Fibroblast of the aortic adventitia (primary cell): ENCODE measurements at places on chromosomes 11 and 22. TPM values are rescaled to one million over a fixed set of nuclear protein-coding genes. Genes with fewer than 3 reads are reported as not detected.

Gene PACS1
- total RNA-seq: 18.6 and 31.5 TPM in 2 replicates

Gene NCAM1
- 3.0 and 23.6 TPM in 2 replicates for total RNA-seq

DNA sequence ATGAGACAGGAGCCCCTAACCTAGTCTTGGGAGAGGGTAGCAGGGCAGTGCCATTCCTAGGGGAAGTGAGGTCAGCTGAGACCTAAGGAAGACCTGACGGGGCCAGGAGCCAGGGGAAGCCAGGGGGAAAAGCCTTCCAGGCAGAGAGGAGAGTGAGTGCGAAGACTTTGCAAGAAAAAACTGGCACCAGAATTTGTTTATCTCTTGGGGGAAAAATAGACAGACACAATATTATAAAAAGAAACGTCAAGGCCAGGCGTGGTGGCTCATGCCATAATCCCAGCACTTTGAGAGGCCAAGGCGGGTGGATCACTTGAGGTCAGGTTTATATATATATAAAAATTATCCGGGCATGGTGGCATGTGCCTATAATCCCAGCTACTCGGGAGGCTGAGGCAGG is 26.9 kb upstream of the TESMIN start:
- DNase-seq: no peak

- DNase-seq: peak; percentile 18
Observed at GRCh38 chr22:37420686-37421467, 6.4 kb downstream of the ELFN2 start.

- peak; percentile 61 for DNase-seq
Observed at GRCh38 chr11:72789493-72790131, 4.2 kb downstream of the STARD10 start.

Gene LINC01488
- not detected in 2 replicates for total RNA-seq

DNA sequence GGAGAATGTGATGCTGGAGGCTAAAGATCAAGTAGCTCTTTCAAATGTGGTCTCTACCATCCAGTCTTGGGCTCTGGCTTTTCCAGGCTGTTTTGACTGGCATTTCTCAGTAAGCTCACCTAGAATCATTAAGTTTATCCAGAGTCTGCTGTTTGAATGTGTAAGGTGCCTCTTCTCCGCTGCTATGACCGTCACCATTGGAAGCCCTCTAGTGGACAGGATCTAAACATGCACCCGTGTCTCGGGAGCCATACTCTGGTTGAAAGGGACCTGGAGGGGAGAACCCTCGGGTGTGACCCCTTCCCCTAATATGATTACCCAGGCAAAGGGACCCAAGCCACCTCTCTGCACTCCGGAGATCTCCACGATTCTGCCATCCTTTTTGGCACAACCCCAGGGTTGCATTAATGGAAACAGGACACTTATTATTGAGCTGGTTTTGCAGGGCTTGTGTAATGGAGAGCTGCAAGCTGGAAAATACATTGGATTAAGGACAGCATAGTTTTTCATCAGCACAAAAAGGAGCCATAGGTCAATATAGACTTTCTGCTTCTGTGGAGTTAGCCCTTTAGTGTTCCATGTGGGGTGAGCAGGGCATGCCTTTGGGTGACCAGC is 191.0 kb upstream of the LARGE1 start:
- DNase-seq: peak; percentile 6

Gene ACRV1
- not detected in 2 replicates for total RNA-seq

DNA sequence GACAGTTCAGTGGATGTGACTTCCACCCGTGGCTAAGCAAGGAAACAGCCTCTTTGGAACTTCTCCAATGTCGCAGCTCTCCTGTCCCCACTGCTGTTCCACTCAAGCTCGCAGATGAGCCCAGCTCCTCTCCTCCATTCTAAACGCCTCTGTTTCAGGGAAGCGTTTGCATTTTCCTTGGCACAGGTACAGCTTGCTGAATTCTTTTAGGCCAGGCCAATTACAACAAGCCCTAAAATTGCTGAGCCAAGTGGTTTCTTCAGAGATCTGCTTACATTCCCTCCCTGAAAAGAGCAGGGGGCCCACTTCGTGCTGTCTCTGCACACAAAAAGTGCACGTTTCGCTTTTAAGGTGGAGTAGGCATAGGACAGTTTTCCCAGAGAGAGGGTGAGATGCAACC is 91.5 kb upstream of the BLID start:
- peak; percentile 96 for DNase-seq

DNA sequence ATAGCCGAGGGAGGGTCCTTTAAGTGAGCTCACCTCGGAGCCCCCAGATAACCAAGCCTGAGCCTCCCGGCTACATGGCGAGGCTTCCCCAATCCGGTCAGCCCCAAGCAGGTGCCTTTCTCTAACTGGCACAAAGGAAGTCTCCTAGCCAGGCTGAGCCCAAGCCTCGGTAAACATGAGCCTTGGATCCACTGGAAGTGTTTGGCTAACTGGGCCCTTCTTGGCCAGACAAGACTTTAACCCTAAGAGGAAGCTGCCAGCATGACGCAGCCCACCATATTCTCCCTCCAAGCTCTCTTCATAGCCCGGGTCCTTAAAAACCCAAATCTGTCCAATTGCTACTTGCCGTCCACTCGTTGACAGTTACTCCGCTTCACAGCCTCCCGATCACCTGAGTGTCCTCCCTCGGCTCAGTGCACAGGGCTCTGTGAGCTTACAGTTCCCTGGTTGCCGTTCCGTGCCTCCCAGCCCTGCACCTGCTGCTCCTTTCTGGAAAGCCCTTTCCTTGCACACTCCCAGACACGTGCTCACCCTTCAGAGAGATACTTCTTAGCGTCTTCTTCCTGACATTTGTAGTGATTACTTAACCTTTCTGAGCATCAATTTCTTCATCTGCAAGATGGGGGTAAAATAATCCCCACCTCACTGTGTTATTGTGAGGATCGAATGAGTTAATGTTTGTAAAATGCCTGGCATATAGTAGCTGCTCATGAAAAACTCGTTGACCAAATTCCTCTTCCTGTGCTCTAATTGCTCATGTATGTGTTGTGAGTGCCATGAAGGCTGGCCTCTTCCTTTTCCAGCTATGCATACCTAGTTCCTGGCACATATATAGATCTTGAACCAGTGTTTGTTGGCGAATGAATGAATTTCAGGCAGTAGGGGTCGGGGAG is 25.6 kb downstream of the TXN2 start:
- DNase-seq: no peak

DNA sequence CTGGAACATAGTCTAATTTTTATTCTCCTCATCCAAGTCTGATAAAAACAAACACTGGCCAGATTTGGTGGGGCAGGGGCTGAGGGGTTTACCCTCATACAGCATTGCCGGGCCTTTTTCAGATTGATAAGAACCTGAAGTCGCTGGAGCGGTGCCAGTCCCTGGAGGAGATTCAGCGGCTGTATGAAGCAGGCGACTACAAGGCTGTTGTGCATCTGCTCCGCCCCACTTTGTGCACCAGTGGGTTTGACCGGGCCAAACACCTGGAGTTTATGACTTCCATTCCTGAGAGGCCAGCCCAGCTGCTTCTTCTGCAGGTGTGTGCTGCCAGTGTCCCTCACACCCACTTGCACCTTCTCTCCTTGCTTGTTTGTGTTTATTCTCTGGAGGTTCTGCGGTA is 55.8 kb downstream of the CABIN1 start:
- no peak for DNase-seq

DNA sequence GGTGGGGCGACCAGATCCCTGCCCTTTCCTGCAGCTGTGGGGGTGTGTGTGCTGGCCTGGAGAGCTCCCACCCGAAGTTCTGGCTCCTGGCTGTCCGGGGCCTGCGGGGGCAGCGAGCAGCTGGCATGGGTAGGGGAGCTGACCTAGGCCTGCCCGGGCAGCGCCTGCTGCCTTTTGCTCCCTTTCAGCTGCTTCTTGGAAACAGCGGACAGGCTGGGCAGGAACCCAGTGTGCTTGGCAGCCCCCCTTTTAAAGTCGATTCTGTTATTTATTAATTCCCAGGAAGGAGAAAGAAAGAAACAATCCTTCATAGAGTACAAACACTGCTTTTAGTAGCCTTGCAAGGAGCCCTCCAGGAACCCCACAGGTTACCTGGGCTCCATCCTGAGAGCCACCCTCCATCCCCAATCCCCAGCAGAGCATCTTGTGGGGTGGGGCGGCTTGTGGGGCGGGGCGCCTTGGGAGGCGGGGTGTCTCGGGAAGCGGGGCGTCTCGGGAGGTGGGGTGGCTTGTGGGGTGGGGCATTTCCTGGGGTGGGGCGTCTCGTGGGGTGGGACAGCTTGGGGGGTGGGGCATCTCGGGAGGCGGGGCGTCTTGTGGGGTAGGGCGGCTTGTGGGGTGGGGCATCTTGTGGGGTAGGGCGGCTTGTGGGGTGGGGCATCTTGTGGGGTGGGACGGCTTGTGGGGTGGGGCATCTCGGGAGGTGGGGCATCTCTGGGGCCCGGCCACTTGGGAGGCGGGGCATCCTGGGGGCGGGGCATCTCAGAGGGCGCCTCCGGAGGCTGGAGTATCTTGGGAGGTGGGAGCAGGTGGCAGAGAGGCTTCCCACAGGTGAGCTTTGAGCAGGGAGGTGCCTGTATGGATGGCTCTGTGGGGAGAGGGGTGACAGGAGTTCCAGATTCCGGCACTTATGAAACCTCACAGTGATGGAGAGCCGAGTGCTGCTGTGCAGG is 7.0 kb downstream of the CD81 start:
- no peak for DNase-seq

DNA sequence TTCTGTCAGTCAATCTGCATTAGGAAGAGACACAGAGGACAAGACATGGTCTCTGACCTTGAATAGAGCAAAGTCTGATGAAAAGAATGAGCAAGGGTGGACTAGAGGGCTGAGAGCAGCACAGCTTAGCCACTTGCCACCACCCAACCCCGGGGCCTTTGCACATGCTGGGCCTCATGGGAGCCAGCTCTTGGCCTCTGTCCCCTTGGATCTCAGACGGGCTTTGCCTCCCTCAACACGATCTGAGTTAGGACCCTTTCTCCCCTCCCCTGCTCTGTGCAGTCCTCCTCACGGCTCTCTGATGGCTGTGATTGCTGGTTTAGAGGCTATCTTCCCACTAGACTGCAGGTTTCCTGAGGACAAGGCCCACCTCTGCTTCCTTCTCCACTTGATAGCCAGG is 131.6 kb upstream of the B3GAT1 start:
- no peak for DNase-seq

- DNase-seq: no peak
Observed at GRCh38 chr11:43747130-43747802, 66.7 kb downstream of the HSD17B12 start.

DNA sequence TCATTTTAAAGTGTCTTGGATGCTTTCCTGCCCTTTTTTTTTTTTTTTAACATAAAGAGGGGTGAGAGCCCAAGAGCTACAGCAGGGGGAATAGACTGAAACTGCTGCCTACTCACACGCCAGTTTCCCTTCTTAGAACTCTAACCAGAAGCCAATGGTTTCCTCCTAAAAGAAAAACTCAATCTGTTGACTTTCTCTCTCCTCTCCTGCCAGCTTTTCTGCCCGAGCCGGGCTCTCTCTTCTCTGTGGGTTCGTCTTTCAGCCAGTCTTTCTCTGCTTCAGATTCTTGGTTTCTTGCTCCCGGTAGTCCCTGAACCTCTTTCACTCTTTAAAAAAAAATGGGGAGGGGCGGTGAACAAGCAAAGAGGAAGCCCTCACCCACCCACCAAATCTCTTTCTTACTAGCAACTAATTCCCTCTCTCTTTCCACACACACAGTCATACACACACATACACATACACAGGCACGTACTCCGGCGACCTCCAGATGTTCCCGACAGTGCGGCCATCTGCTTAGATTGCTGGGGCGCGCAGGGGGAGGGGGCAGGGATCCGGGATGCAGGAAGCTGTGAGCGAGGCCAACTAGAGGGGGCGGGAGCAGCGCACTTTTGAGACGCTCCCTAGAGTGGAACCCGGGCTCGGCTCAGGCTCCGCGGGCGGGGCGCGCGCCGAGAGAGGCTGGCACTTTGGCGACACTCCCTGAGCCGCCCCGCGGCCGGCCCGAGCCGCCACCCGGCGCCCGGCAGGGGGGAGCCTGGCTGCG is 444 bp upstream of the TSKU start:
- DNase-seq: peak; percentile 94

DNA sequence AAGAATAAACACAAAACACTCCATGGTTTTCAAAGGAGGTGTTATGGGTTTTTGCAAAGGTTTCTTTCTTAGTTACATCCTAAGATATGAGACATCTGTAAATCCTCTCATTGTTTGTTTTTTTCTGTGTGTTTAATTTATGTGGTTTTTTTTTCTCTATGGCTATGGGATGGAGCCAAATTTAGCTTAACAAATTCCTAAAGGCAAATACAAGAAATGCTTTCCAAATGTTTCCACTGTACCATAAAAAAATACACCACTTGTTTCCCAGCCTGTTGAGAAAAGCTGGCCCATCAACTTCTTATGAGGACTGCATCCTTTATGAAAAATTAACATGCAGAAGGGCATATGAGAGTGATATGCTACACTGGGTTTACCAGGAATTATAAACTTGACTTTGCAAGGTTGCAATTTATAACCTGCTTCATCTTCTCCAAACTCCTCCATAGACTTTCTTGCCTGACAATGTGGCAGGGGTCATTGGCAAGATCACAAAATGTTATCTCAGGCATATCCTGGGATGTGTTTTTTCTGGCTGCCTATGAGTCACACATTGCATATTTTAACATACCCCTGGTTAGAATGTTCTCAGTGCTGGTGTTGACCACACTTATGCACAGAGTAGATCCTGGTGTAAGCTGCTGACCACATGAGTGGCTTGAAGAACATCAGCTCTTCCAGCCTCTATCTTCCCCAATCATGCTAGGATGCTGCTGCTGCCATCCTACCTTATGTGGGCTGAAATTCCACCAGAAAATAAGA is 137.6 kb upstream of the TTC12 start:
- peak; percentile 77 for DNase-seq

DNA sequence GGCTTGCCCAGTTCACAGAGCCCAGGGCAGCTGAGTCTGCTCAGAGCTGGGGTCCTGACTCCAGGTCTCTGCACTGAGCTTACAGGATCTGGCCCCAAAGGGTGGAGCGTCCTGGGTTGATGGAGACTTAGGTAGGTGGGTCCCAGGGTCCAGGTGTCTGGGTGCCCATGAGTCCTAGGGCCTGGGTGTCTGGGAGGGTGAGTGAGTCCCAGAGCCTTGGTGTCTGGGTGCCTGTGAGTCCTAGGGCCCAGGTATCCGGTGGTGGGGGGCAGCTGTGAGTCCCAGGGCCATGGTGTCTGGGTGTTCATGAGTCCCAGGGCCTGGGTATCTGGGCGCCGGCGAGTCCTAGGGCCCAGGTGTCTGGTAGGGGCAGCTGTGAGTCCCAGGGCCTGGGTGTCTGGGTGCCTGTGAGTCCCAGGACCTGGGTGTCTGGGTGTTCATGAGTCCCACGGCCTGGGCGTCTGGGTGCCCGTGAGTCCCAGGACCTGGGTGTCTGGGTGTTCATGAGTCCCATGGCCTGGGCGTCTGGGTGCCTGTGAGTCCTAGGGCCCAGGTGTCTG is 1505.6 kb downstream of the BRD1 start:
- no peak for DNase-seq

DNA sequence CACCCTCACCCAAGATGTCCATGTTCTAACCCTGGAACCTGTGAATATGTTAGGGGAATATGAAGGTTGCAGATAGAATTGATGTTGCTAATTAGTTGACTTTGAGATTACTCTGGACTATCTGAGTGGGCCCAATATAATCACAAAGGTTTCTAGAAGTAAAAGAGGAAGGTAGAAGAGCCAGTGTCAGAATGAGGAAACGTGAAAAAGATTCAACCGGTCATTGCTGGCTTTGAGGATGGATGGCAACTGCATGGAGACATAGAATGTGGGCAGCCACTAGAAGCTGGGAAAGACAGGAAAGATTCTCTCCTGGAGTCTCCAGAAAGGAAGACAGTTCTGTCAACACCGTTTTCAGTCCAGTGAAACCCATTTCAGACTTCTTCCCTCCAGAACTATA is 86.6 kb downstream of the CLPB start:
- no peak for DNase-seq
